Effector CD8-positive, alpha-beta T cell (primary cell): ENCODE measurements at places on chromosomes 2 and 18.

- DNase-seq: no peak
These were observed 182.5 kb downstream of the TCF4 start for GRCh38 chr18:55405475-55405874.

GRCh38 chr2:179729966-179730365 lies 131.4 kb downstream of the ZNF385B start:
- no peak for DNase-seq

- DNase-seq: no peak
These were observed 188.6 kb upstream of the FN1 start for GRCh38 chr2:215624423-215624829.

DNA sequence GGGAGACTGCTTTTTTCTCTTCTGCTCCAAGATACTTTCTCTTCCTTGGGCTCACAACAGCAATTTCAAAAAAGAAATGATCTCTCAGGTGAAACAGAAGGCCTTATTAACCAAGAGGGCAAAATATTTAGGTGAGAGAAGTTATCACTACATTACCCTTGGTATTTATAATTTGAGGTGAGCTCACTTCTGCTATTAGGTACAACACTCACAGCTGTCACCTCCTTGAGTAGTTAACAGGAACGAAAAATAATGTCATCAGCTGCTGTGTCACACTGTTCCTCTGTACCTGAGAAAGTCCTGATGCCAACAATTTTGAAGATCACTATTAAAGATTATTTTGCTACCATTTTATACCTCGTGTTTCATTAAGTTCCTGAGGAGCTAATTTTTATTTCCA lies 205.0 kb downstream of the DLGAP1 start:
- no peak for DNase-seq

GRCh38 chr2:225543626-225544025 lies 144.1 kb downstream of the NYAP2 start:
- DNase-seq: no peak

DNA sequence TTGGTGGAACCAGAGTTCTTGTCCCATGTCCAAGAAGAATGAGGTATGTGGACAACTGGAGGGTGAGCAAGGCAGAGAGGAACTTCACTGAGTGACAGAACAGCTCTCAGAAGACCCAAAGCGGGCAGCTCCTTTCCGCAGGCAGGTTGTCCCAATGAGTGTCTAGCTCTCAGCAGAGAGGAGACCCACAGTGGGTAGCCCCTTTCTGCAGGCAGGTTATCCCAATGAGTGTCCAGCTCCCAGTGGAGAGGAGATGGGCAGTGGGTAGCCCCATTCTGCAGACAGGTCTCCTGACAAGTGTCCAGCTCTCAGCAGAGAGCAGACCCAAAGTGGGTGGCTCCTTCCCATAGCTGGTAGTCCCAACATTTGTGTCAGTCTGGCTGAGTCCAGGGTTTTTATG lies 69.6 kb downstream of the SRBD1 start:
- no peak for DNase-seq

DNA sequence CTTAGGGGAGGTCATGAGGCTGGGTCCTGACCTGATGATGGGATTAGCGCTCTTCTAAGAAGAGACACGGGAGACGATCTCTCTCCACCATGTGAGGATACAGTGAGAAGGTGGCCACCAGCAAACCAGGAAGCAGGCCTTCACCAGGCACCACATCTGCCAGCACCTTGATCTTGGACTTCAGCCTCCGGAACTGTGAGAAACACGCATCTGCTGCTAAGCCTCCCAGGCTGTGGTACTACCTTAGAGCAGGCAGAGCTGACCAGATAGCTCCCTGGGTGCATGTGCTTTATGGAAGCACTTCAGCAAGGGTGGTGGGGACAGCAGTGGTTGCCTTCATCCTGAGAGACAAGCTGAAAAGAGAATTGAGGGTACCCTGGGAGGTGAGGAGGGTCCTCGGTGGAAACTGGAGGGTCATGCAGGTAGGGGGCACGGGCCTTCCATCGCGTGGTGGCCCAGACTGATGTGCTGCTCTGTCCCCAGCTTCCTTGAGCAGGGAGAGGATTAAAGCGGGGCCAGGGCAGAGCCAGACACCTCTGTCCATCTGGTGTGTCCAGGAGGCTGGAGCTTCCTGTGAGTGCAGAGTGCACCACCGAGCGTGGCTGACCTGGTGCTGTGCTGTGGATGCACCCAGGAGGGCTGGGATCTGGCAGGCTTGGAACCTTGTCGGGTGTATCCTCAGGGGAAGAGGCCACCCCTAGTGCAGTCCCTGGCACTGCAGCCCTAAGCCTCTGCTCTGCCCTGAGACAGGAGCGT lies 42.9 kb upstream of the HS6ST1 start:
- no peak for DNase-seq

DNA sequence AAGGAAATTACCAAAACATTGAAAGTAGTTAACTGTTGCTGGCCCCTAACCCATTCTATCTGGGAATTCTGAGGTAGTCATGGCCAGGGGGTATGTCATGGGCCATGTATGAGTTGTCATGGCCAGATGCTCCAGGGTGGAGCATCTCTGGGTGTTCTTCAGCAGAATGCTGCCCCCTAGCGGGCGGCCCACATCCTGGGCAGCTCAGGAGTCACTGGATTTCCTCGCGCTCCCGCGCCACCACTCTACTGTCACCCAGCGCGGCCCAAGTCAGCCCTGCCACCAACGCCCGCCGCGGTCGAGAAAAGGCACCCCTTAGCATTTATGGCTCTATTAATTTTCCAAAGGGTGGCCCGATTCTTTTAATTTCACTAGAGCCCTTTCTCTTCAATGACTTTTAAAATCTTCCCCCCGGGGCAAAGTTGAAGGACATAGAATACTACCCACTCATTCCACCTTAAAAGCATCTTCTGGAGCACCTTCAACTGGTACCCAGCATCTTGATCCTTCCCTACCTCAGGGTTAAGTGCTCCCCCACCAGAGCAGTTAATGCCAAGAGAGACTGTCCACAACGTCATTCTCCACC lies 41.6 kb downstream of the PKDCC start:
- peak; percentile 62 for DNase-seq

- no peak for DNase-seq
These were observed 254.3 kb downstream of the RBM43 start for GRCh38 chr2:151007365-151007764.

- no peak for DNase-seq
These were observed 87.2 kb upstream of the FSHR start for GRCh38 chr2:49241501-49241900.

DNA sequence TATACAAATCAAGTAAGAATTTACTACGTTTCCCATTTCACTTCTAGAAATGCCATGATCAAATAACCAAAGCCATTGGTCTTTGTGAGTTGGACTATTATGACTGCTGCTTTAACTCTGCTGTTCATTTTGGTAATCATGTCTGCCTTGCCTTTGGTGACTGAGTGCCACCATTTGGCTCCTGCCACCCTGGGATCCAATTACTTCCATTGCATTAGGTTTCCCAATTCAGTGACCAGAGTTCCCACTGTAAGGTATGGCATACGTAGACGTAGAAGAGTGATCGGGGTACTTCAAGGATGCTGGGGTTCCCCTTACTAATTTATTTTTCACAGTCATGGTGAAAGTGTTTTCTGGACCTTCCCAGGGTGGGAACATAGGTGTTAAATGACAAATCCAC lies 90.1 kb downstream of the SPIRE1 start:
- no peak for DNase-seq

DNA sequence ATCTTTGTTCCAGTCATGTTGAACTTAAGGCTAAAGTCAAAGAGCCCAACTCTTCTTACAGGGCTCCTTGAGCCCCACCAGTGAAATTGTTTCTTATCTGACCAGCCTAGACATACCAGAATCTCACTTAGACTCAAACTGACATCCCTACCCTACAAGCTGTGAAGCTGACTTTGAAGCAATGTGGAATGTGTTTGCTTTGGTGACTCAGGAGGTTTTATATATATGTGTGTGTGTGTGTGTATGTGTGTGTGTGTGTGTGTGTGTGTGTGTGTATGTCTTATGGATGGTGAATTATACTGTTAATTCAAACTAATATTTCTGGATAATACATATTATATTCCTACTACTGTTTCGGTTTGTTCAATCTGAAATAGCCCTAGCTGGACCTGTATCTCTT lies 67.3 kb downstream of the CAMKMT start:
- DNase-seq: no peak

- DNase-seq: no peak
These were observed 54.5 kb downstream of the C18orf63 start for GRCh38 chr18:74370115-74370514.

DNA sequence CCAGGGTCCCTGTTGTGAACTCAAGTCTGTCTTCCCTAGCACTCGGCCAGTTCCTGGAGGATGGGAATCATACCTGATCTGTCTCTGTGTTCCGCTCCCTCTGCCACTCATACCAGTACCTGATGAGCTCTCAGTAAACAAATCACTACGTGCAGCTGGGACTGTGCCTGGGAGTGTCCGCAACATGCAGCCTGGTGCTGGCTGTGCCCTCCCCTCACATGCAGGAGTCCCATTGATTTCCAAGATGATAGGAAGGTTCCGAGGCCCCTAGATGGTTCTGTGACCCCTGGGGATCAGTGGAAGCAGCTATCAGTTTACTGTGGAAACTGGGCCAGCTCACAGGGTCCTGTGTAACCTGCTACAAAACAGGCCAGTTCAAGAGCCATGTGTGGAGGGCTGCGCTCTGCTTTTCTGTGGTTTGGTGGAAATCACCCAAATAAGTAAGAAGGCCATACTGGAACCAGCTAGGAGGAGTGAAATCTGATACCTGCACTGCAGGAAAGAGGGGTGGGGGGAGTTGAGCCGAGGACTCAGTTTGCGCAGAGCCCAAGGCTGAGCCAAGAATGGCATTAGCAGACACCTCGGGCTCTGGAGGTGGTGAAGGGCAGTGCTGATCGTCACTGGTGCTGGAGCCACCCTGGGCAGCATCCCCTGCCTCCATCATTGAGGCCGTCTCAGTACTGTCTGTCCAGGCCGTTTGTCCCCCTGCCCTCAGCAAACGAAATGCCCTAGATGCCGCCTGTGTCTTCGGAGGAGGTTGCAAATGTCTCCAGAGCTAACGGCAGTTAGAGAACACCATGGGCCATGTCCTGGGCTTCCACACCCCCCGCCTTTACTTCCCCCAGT lies 93.3 kb downstream of the KLHL29 start:
- DNase-seq: no peak

- no peak for DNase-seq
These were observed 74.8 kb upstream of the SLC66A3 start for GRCh38 chr2:11080253-11081115.

DNA sequence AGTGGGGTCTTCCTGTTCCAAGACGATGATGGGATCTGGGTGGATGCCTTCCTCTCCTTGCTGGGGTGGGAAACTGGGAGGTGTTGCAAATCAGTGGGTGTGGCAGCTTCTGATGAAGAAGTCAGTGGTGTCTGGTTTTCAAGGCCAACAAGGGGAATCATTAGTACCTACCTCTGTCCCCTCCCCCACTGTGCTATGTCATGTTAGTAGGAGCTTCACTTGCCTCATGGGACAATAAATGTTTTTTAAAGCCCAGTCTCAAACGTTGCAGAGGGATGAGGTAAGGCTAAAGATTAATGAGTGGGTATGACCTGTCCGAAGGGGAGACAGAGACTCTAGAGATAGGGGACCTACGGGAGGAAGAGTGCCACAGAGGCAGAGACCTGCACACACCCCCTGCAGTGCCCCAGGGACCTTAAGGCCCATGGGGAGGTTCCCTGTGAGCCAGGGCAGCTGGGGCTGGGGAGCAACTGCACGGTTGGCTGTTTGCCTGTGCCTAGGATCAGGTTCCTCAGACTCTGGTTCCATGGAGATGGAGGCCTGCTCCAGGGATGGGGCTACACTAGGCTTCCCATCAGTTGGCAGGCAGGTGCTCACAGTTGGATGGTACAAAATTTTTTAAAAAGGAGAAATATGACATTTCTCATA lies 37.8 kb upstream of the SLC1A4 start:
- no peak for DNase-seq

DNA sequence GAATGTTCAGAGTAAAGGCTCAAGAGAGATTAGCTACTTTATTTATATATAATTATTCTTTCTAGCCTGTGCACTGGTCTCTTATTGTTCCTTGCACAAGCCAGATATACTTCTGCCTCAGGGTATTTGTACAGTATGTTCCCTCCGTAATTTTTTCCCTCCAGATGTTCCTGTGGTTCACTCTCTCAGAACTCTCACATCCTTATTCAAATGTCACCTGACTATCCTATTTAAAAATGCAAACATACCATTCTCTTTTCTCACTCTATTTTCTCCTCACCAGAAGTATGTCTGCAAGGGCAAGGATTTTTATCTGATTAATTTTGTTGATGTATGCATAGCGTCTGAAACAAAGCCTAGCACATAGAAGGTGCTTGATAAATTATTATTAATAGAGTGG lies 64.0 kb upstream of the CERS6 start:
- no peak for DNase-seq

DNA sequence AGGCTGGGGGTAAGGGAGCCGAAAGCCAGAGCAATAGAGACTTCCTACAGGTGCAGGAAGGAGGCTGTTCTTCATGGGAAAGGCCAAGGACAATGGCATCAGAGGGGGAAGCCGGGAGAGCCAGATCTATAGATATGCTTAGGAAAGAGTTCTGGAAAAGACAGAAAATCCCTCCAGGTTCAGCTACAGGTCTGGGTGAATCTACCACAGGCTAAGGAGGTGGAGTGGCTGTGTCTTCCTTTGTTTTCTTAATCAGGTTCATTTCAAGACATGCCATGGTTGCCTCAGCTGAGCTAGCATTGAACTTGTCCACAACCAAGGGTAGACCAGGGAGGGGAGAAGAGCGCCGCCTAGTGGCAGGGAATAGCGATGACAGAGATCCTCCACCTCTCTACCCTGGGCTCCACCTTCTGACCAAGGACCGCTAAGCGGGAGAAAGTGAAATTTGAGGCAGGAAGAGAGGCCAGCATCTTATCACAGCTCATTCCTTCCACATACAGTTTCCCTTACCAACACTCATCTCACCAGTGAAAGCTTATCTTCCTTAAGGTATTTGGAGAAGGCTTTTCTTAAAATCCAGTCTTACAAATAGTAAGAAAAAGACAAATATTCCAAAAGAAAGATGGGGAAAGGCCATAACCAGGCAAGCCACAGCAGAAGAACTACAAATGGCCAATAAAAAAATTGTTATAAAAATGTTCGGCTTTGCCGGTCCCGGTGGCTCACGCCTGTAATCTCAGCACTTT lies 74.2 kb downstream of the VIT start:
- DNase-seq: no peak

- no peak for DNase-seq
These were observed 57.8 kb upstream of the ID2 start for GRCh38 chr2:8623958-8624591.

DNA sequence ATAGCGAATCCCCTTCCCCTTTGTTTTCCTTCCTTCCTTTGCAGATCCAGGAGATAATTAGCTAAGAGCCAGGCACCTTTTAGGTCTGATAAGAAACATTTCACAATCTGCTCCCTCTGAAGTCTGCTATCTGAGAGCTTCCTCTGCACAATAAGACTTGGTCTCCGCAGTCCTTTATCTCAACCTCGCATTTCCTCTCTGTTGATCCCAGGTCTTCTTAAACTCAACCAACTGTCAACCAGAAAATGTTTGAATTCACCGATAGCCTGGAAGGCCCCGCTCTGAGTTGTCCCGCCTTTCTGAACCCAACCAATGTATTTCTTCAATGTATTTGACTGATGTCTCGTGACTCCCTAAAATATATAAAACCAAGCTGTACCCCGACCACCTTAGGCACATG lies 78.4 kb upstream of the CTDP1 start:
- DNase-seq: no peak
